ENCODE measurements at places on chromosomes 4 and X.

DNA sequence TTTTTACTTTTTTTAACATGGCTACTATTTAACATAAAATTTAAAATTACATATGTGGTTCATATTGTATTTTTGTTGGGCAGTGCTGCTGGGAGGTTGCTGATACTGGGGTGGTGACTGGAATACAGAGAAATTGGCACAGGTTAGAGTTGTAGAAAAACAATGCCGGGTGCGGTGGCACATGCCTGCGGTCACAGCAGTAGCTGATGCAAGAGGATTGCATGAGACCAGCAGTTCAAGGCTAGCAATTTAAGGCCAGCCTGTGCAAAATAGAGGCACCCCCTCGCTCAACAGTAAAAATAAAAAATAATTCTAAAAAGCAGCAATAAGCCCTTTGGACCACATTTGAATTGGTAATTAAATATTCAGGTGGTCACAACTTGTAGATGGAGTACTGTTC, 11.8 kb upstream of the CPE start:
- DNase-seq, result no peak

- no peak for DNase-seq
Measured at GRCh38 chr4:123113155-123113554, 190.8 kb upstream of the NUDT6 start.

DNA sequence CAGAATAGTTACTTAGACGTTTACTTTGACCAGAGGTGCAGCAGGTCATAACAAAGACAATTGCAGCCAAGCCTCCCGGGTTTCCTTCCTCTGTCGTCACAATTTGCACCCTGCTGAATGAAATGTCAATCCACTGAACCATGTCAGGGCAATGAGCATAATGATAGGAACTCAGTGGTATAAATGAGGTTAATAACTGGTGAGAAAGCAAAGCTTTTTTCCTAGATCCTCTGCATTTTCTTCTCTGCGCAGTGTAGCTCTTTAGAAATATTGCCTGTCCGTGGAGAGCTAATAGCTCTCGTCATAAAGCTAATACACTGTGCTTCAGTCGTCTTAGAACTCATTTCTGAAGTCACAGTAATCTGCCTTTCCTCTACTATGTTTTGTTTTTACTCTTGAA, 1960.1 kb upstream of the ADGRL3 start:
- no peak for DNase-seq

GRCh38 chrX:78595901-78596502, 63.1 kb downstream of the RTL3 start:
- no peak for DNase-seq

DNA sequence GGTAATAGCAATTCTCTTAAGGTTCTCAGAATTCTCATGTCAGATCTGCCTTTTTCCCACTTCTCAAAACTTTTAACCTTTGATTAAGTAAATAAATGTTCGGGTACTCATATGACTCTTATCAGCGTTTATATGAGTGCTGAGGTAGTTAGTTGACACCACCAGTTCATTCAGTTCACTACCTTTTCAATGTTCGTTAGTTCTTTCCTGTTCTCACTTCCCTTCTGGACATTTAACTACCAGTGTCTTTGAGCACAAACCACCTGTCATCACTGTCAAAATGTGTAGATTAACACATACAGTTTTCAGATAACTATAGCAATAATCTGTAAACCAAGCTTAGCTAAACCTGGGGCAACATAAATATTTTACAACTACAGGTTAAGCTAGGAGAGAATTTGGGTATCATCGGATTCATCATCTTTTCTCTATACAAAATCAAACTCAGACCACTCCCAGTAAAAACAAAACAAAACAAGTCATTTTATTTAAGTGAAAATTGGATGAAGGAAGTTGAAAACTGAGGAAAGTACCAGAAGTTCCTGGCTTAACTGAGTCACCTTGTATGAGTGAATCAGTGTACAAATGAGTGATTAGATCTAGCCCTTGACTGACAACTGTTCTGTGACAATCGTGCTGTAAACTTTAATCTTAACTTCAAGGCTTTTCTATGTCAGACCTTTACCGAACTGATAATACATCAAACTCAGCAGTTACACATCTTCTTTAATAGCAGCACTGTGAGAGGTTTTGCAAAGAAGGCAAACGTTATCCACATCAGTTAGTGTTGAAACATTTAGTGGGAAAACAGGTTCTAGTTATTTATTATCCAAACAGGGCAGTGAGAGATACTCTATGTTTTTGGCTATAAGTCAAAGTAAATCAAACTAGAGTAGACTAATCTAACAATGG, 41.9 kb downstream of the ARHGEF38 start:
- DNase-seq, result no peak

- DNase-seq, result no peak
Measured at GRCh38 chrX:9955506-9955905, 11.7 kb upstream of the CLDN34 start.

- peak; percentile 7 for DNase-seq
Measured at GRCh38 chr4:1052231-1052671, 40.8 kb downstream of the FGFRL1 start.
